ENCODE measurements at places on chromosomes 11 and 22.

- DNase-seq = no peak
Observed at GRCh38 chr11:108818971-108819370, 154.1 kb downstream of the DDX10 start.

DNA sequence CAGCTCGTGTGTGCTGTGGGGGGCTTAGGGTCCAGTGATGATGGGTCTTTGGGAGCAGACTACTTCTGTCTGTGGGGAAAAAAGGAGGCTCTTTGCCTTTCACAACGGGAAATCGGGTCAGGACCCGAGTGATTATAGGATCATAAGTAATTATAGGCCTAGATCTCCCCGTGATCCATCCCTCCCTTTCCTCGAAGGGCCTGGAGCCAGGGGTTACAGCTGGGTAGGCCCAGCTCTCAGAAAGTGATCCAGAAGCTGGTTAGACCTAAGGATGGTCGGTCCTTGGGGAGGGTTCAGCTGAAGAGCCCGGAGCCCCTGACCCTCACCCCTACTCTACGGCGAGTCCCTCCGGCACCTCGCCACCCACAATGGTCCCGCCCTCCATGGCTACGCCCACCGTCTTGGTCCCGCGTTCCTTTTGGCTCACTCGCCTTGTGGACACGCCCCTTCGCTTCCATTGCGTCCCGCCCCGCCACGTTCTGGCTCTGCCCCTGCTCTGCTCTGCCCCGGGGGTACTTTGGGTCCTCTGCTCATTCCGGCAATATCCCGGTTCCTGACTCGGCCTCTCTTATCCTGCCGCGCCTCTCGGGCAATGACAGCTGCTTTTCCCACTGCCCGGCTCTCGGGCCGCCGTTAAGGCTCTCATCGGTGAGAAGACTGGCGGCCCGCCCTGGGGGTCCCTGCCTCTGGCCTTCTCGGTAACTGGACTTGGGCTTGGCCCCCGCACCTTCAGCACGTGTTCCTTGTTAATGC lies 5.0 kb downstream of the IGSF22 start:
- peak; percentile 96 for DNase-seq

GRCh38 chr11:75577207-75577606 lies 15.2 kb downstream of the SERPINH1 start:
- DNase-seq = peak; percentile 43

GRCh38 chr11:65456418-65456817 lies 33.8 kb downstream of the NEAT1 start:
- no peak for DNase-seq

DNA sequence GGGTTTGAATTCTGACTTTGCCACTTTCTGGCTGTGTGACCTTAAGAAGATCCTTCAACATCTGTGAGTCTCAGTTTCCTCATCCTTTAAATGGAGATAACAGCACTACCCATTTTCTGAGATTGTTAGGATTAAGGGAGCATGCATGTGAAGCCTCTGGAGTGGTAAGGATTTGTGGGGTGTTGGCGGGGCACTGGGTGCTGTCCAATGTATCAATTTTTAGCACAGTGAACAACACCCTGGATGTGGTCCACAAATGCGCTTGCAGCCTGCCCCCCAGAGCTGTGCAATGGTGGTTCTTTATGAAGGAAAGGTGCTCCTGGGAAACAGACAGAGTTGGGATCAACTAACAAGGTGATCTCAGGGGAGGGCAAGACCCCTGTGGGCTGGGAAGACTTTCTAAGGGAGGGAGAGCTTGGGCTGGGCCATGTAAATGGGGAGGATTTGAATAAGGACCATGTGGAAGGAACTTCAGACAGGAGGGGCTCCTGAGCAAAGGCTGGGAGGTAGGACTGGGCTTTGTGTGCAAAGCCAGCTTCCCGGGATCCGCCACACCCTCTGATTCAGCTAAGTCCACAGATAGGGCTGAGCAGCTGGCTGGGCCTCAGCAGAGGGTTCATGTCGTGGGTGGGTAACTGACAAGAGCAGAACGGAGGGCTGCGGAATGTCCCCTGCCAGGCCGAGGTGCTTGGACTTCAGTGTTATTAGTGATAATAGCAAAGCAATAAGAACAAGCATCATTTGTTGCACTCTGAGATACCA lies 22.7 kb upstream of the RASD2 start:
- peak; percentile 74 for DNase-seq

DNA sequence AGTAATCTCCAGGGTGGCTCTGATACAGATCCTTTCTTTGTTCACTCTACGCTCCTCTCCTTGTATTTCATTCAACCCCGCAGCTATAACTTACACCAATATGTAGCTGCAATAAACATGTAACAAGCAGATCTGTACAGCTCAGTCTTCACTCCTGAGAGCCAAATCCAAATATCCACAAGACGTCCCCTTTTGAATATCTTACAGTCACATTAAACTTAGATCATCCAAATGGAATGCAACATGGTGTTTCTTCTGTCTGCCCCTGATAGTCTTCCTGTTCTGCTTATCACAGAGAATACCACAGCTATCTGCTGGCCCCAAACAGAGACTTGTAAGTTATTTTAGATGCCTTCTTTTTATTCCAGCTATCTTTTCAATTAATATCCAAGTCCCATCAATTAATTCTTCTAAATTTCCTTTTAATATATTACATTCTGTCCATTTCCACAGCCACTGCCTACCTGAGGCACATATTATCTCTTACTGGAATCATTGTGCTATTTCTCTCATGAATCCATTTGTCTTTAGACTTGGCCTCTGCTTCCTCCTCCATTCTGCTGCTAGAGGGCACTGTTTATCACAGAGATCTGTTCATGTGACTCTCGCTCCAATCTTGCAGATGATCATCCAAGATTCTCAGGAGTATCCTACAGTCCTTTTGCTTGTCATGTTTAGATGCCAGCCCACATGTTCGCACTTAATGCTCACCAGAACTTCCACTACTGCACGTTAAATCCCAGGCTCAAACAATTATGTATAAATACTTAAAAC lies 908.6 kb downstream of the NTM start:
- DNase-seq = peak; percentile 77

- no peak for DNase-seq
Observed at GRCh38 chr22:39408173-39408572, 8.6 kb downstream of the TAB1 start.

DNA sequence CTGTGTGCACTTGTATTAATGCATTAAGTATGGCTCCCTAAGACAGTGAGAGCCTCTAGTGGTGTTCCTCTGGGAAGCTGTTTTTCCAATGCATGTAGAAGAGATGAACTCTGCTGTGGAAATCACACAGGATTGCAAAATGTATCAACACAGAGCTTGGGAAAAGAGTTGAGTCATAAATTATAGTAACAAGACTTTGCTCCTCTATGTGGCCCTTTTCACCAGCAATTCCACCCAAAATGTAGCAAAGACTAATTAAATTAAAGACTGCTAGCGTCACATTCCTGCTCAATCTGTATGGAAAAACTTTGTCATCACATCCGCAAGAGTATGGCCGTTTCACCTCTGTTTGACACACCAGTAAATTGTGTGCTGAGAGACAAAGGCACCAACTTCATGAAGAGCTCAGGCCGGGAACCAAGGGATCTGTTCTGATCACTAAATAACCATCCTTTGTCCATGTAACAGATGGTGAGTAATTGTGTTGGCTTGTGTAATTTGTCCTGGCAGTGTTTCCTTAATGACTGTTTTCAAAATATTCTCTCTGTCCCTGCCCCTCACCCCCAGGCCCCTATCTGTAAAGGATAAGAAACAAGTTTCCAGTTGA lies 209.2 kb upstream of the SORL1-AS1 start:
- DNase-seq = no peak

DNA sequence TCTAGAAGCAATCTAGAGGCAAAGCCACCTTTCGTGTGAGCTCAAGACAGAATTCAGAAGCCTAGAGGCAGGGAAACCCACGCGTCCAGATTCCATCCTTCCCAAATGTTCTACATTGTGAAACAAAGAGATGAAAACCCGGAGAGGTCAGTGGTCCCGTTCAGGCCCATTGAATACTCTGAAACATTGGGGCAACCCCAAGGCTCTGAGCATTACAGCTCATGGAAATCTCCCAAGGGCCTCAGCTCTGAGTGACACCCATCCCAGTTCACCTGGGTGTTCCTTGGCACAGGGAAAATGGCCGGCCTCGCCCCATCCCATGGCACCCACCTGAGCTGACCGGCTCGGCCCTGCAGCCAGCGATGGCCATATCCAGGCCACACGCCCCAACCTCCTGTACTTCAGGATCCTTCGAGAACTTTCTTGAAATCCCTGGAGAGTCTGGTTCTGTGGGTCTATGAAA lies 128.6 kb upstream of the FGF3 start:
- DNase-seq = no peak

Measured in NCI-H526 (cell line).